ENCODE measurements at places on chromosomes 1 and 21.
A peak's percentile ranks its signal among the peaks of the same experiment; 100 is the strongest.

DNA sequence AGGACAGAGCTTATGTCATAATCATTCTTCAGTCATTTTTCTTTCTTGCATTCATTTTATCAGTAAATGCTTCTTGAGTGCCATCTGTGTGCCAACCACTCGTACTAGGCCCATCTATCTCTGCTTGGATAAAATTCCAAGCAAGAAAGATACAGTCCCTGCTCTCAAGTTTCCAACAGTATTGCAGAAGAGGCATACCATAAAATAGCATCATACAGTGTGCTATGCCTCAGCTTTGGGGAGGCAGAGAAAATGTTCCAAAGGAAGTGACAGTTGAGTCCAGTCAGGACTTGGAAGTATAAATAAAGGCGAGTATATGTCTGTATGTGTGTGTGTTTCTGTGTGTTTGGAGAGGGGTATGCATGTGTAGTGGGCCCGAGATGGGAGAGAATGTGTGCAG lies 113.4 kb upstream of the HOOK1 start:
- DNase-seq: no peak

GRCh38 chr1:84792421-84792820 lies 100.6 kb downstream of the LPAR3 start:
- DNase-seq: no peak

GRCh38 chr1:19483261-19483660 lies 2.1 kb downstream of the CAPZB start:
- no peak for DNase-seq

GRCh38 chr1:212608392-212608958 lies at the start of gene ATF3:
Gene ATF3, plus strand, starts transcription at chr1:212608761. Its CDS starts 6,261 bp downstream, at chr1:212615022.
- peak; percentile 86 for DNase-seq

- no peak for DNase-seq
These were observed 87.4 kb upstream of the ERRFI1 start for GRCh38 chr1:8113262-8114220.

GRCh38 chr1:73065339-73066041 lies 783.2 kb upstream of the NEGR1 start:
- no peak for DNase-seq

GRCh38 chr1:153495536-153495935 lies 35.1 kb upstream of the S100A7 start:
- no peak for DNase-seq

- no peak for DNase-seq
These were observed 1.5 kb upstream of the PPP2R5A start for GRCh38 chr1:212283741-212284140.

DNA sequence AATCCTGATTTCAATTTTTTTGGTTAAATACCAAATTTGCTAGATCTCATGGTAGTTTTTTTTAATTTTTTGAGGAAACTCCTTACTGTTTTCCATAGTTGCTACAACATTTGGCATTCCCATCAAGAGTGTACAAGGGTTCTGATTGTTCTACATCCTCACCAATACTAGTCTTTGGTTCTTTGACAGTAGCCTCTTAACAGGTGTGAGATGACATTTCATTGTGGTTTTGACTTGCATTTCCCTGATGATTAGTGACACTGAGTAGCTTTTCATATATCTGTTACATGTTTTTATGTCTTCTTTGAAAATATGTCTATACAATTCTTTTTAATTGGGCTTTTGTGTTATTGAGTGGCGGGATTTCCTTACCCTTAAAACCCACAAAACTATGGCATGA lies 20.9 kb upstream of the RGS13 start:
- DNase-seq: no peak

DNA sequence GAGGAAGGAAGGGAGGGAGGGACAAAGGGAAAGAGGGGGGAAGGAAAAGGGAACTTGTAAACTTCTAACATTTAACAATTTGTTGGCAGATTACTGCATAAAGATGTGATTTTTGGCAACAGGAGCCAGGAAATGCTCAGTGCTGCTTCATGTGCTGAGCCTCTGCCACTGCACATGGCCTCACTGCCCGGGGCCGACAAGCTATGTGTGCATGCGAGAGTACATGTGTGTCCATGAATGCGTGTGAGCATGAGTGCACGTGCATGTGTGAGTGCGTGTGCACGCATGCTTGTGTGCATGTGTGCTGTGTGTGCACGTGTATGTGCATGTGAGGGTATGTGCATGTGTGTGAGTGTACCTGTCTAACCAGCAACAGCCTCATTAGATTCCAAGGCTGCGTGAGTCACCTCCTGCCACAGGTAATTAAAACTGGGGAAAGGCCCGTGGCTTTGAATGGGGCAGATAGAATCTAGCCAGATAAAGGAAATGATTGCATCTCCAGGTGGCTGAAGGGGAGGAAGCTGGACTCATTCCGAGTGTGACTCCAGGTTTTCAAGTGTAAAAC lies 41.4 kb upstream of the TSPEAR start:
- no peak for DNase-seq

DNA sequence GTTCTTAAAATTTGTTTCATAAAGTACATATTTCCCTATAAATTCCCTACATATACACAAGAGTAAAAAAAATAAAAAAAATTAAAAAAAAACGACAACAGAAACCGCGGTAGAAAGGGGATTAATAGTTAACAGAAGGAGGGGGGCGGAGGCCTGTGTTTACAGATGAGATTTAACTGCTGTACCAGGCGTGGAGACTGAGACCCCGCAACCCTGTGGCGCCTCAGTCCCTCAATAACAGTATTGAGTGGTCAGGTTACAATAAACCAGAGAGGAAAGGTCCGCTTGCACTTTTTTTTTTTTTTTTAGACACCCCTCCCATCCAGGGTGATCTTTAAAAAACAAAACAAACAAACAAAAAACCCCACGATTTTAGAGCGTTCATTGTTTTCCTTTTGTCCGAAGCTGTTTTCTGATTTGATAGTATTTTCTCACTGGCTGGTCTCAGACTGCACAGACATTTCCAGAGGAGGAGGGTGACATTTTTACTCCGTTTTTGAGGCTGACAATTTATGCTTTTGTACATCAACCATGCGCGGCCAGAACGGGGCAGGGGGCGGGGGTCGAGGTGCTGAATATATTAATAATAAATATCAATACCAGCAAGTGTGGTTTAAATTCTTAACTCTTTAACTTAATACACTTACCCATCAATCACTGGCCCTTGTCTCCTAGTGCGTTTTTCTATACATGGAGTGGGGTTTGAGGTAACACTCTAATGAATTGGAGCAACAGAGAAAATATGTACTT lies 1223.9 kb downstream of the BRINP3 start:
- no peak for DNase-seq

- no peak for DNase-seq
These were observed 431 bp downstream of the EEIG2 start for GRCh38 chr1:108560189-108560873.
